ENCODE measurements at places on chromosomes 6 and 20.

- DNase-seq = no peak
These were observed 1009.4 kb downstream of the KIF16B start for GRCh38 chr20:15563836-15564235.

GRCh38 chr6:148780918-148781436, 34.1 kb downstream of the UST start:
- no peak for DNase-seq

DNA sequence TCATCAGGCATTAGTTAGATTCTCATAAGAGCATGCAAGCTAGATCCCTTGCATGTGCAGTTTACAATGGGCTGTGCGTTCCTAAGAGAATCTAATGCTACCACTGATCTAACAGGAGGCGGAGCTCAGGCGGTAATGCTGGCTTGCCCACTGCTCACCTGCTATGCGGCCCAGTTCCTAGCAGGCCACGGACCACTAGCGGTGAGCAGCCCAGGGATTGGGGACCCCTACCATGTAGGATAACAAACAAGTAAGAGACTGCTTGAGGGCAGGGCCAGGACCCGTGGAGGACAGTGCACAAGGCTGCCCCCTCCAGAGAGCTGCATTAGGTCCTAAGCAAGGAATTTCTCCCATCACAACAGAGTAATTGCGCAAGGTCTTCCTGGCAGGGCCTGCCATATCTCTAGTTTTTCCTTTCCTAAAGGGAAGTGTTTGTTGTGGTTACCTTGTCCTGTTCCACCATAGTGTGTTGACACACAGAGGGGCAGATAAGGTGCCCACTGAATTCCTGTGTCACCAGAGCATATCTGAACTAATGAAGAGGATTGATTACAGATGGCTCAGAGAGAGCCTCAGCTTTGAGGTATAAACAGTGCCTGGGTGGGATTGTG, 58.0 kb downstream of the PACRG start:
- DNase-seq = no peak

DNA sequence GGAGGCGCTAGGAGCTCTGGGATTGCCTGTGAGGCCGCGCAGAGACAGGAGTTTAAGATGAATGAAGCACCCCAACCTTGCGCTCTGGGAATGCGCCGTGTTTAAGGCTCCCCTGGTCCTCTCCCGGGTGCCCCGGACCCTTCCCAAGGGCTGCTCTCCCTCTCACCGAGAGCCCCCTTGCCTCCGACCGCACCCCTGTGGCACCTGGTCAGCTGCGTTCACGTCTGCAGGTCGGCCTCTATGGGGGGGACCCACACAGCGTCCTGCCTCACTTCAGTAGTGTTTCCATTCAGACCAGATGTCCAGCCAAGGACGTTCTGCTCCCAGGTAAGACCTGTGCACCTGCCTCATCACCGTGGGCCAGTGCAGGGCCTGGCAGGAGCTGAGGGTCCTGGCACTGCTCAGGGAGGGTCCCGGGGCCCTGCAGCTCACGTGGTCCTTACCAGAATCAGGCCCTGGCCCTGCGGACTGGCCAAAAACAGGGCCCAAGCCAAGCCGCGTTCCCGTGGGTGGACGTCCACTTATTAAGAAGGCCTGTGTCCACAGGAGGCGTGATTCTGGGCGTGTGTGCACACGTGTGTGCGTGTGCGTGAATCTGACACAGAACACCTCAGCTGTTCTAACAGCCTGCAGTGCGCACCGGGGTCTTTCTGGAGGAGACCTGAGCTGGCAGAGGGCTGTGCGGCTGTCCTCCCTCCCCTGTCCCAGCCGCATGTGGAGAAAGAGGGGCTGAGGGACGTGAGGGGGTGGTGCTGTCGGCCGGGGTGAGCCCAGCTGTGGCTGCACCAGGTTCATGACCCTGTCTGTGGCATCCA, 79.9 kb upstream of the BHLHE23 start:
- DNase-seq = no peak

DNA sequence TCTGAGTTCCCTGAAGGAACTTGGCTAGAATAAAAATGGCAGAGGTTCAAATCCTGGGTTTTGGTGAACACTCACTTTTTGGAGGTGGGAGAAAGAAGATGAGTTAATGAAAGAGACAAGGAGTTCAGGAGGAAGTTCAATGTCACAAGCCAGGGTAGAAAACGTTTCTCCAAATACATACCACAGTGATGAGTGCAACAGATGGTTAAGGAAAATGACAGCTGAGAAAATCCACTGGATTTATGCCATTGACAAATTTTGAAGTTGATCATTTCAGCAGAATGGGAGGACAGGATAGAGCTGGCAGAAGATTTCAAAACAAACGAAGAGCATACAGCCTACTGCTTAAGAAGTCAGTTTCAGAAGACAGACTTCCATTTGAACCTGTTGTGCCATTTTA, 122.7 kb downstream of the GFRAL start:
- DNase-seq = no peak
